GM12891 (cell line): ENCODE measurements at places on chromosomes 13 and 19.

GRCh38 chr13:100521851-100522617 lies 66.6 kb downstream of the GGACT start:
- no peak for DNase-seq

DNA sequence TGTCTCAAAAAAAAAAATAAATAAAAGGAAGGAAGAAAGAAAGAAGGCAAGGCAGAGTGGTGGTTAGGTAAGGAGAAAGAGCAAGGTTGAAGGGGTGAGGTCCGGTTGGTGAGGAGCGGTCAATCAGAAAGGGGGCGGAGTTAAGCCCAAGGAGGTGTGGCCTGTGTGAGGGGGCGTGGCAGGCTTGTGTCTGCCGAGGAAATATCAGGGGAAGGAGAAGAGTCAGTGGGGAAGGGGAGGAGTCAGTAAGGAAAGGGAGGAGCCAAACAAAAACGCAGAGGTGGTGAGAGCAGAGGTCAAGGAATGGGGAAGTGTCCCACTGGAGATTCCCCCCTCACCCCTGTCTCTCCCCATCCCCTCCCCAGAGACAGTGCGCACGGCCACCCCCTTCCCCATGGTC lies 5.9 kb downstream of the CACNG7 start:
- no peak for DNase-seq

GRCh38 chr13:109584844-109585361 lies 201.5 kb downstream of the IRS2 start:
- DNase-seq, result no peak

- peak; percentile 9 for DNase-seq
These were observed 38.6 kb downstream of the LIG4 start for GRCh38 chr13:108176685-108177274.

- DNase-seq, result no peak
These were observed 187.2 kb downstream of the ITGBL1 start for GRCh38 chr13:101639711-101640110.

- no peak for DNase-seq
These were observed 9.7 kb upstream of the DPRX start for GRCh38 chr19:53621885-53622740.

- no peak for DNase-seq
These were observed 9.9 kb downstream of the ZNF302 start for GRCh38 chr19:34687348-34687747.
